ENCODE measurements at places on chromosomes 3 and 15. TPM values are rescaled to one million over a fixed set of nuclear protein-coding genes. Genes with fewer than 3 reads are reported as not detected.

PPP1R14D gene
- total RNA-seq = not detected

GALNT15 gene
- 0.91 TPM for total RNA-seq

GOLGA8N gene
- total RNA-seq = 47.5 TPM

LRRN1 gene
- 0.21 TPM for total RNA-seq

MST1R gene
- 0.27 TPM for total RNA-seq

GABRR3 gene
- not detected for total RNA-seq

LDHAL6B gene
- total RNA-seq = not detected

CCR5 gene
- total RNA-seq = not detected

DNA sequence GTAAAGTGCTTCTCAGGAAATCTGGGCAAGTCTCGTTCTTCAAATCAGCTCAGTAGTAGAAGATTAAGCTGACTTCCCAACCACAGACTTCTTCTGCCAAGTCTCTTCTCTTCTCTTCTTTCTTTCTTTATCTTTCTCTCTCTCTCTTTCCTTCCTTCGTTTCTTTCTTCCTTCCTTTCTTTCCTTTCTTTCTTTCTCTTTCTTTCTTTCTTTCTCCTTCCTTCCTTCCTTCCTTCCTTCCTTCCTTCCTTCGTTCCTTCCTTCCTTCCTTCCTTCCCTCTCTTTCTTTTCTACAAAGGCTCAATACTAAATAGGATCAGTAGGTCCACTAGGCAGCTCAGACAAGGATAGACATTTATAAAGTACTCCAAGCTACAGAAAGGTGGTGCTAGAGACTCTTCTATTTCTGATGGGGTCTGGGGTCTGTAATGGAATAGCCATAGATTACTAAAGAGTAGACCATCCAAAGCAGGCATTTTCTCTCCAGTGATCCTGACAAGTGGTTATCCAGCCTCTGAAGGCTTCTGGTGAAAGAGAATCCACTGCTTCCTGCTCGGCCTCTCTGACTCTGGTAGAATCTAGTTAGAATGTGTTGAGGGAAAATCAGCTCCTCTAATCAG, 100.8 kb downstream of the TPRG1 start:
- no peak for DNase-seq

GRCh38 chr15:50747523-50747922, 18.0 kb downstream of the SPPL2A start:
- no peak for DNase-seq

DNA sequence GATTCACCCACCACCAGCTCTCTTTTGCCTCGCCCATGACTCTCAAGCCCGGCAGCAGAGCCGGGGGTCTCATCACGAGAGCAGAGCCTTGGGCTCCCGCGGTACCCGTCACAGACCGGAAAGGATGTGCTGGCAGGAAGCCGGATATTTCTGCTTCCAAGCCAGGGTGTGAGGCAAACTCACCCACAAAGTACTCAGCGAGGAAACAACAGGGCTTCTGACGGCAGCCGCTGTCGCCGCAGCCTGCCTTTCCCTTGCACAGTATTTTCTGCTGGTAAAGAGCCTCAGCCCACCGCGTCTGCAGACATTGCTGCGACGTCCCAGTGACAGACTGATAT, 119.9 kb downstream of the NSMCE3 start:
- DNase-seq = no peak

DNA sequence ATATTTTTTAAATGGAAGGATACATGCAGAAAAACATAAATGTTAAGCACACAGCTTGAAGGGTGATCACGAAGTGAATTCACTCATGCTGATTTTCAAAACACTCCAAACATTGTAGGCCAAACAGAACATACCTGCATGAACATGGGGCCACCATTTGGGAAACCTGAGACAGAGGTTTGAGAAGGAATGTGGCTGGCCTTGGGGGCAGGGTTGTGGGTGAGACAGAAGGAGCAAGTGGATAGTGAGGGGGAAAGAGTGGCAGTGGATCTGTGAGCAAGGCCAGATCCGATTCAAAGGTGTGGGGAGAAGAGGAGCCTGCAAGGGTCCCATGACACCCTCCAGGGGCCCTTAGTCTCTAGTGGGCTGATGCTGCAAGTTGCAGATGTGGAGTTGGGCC, 94.9 kb downstream of the HMG20A start:
- DNase-seq = no peak

DNA sequence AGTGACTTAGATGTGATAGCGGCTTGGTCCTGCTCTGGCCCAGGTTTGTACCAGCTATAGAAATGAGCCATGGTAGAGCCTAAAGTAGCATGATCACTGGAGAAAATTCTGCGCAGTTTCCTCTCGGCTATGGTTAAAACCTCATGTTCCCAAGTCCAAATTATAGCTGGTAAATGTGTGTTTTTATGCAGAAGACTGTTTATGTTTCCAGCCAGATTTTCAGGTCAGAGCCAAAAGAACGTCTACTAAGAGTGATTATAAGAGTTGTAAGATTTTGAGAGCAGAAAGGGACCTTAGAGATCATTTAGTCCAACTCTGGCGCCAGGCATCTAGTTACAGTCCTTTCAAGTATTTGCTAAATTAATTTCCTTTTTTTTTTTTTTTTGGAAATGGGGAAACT, 333.7 kb downstream of the LPP start:
- DNase-seq = no peak

DNA sequence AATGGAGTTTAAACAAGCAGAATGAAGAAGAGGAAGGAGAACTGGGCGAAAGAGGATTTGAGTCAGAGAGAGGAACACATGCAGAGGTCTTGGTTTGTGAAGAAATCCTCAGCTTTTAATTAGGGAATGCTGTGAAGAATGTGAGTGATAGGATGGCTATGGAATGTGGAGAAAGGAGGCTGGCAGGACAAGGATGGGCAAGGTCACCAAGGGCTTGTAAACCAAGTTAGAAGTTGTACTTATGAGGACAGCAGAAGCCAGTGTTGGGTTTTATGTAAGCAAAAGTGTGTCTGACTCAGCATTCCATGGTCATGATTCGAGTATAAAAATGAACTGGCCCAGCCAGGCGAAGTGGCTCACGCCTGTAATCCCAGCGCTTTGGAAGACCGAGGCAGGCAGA, 60.0 kb upstream of the IL12A start:
- DNase-seq = peak; percentile 87

- peak; percentile 34 for DNase-seq
Measured at GRCh38 chr3:133361435-133361834, 38.4 kb upstream of the BFSP2 start.

DNA sequence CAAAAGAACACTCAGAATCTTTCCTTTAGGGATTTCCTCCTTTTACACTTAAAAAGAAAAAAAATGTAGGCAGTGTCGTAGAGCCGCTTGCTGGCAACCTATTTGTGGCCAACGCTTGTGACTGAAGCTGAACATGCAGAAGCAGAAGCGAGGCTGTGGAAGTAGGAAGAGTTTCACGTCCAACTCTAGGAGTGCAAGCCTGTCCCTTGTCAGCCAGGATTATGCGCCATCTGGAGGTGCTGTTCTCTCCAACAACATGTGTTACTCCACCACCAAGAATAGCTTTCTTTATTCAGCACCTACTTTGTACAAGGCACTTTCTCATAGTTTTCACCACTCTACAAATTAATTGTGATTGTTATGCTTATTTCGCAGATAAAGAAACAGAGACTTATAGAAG, 223.2 kb upstream of the LMCD1 start:
- DNase-seq = no peak

- peak; percentile 83 for DNase-seq
Measured at GRCh38 chr3:184154885-184155643, at the start of gene DVL3. TSS of gene DVL3 (plus strand) at chr3:184155377. CDS start at chr3:184155636, 259 bp downstream.

DNA sequence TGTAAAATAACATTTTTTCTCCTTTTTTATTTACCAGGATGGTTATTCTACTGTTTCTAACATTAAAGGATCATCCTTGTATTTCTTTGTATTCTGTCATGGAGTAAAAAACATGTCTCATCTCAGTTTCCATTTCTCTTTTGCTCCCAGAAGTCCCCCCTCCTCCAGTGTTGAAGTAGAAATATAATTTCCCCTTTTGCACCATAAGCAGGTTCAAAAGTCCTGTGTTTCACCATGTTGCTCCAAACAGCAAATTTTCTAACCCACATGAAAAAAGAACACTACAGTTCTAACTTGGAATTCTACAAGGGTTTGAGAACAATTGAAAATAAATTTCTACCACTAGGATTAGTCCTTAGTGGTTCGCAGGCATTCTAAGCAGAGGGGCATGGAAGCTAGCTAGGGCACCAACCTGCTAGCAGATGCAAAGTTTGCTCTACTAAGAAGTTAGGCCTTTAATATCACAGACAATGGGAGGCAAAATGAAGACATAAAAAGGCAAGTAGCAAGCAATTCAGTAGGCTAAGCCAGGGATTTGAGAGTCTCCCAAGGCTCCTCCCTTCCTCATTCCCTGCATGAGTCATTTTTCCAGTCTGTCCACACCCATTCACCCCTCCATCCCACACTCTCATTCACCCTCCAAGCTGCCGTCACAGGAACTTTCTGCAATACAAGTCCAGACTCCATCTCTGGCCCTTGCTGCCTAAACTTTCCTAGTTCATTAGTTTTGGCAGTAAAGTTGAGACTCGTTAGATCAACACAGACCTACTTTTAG, 2.3 kb upstream of the MBNL1 start:
- DNase-seq = peak; percentile 84

DNA sequence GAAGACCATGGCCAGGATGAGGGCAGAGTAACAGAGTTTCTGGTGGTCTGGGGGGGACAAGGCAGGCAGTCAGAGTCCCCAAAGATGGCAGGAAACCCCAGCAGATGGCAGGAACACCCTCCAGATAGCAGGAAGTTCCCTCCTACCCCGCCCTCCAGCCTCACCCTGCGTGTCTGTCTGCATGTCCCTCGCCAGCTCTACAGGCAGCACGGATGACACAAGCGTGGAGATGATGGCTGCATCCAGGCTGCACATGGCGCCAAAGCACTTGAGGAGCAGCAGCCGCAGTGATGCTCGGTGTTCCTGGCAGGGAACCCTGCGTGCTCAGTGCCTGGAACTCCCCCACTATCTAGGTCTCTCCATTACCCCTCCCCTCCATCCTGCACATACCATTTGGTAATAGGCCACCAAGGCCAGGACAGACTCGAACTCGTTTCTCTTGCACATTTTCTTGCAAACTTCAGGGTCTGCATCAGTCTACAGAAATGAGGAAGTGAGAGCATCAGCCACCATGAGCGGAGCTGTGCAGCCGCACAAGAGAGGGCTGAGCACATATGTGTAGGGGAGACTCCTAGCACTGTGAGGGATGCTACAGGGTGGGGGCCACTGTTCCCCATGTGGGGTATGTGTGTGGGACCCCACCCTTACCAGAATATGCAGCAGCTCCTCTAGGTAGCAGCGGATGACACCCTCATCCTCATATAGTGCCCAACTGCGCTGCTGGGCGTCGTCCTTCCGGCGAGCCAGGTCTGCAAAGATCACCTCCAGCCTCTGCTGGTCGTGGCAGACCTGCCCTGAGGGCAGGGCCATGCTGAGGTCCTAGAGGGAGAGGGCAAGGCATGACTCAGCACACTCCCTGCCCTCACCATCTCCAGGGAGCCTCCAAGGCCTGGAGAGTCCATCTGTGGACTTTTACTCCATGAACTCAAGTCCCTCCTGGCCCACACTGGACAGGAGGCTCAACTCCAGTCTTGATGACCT, 6.0 kb downstream of the NCKIPSD start:
- DNase-seq = no peak

DNA sequence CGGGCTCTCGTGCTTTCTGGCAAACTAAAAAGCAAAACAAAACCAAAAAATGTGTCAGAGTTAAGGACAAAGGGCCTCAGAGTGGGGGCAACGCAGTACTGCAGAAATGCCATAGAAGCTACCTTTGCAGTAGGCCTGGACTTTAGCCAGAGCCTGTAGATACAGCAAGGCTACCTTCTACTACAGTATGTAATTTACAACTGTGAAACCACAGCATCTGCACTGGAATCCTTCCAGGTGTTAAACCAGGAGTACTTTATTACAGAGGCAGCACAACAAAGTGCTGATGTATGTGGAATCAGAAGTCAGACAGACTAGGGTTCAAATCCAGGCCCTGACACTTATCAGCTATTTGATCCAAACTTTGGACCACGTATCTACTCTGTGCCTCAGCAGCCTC, 34.9 kb downstream of the RUBCN start:
- no peak for DNase-seq

DNA sequence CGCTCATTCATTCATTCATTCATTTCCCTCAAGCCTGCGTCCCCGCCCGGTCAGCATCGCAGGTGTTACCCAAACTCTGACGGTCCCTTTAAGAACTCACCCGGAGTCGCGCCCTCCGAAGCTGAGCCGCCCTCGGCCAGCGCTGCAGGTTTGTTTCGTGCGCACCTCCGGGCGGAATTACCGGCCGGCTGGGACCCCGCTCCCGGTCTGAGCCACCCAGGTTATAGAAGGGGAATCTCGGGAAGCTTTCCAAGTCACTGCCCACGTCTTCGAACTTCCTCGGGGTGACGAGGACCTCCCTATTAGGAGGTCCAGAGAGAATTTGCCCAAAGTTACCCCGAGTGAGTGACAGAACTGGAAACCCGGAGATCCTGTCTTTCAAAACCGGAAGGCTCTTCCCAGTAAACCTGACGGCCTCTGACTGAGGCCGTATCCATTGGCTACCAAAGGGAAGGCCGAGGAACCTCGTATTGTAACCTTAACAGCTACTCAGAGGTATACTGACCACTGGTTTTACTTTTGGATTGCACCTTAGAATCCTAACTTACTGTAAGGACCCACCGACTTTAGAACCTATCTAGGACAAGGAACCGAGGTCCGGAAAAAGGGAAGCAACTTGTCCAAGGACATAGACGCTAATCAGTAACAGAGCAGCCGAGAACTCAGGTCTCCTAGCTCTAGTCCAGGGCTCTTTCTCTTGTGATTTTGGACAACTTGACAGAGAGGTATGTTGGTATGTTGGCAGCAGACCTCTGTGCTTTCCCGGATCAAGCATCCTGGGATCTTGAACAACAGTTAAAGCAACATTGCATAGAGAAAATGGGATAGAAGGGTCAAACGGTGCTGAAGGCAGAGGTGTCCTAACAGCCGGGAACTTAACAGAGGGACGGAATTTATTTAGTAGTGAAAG, 788 bp upstream of the DLG1 start:
- DNase-seq = no peak

- DNase-seq = no peak
Measured at GRCh38 chr3:1969281-1969680, 129.4 kb upstream of the CNTN4 start.

- DNase-seq = peak; percentile 41
Measured at GRCh38 chr3:69439643-69440270, 53.9 kb upstream of the FRMD4B start.

GRCh38 chr3:24019585-24019984, 74.5 kb downstream of the NR1D2 start:
- DNase-seq = no peak

GRCh38 chr3:172285844-172286243, 162.4 kb downstream of the GHSR start:
- no peak for DNase-seq

All from myocyte (in vitro differentiated cells).